ENCODE measurements at places on chromosomes 7 and 10.

- DNase-seq: no peak
Observed at GRCh38 chr10:69816521-69816920, 14.8 kb downstream of the COL13A1 start.

- no peak for DNase-seq
Observed at GRCh38 chr7:32250471-32251260, 180.5 kb upstream of the PDE1C start.

DNA sequence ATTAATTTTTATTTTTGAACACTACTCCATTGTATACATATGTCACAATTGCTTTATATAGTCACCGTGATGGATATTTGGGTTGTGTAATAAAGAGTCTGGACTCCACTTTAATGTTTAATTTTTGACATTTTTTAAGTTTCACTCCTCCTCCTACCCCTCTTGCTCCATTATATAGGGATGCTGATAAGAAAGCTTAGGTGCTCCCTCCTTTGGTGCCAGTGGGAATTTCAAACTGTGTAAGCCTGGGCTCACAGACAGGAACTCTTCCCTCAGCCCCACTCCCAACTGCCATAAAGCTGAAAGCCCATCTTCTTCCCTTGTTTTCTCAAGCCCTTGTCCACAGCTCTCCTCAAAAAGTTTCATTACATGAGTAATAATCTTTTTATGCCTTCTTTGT is 47.6 kb downstream of the TWIST1 start:
- DNase-seq: no peak

DNA sequence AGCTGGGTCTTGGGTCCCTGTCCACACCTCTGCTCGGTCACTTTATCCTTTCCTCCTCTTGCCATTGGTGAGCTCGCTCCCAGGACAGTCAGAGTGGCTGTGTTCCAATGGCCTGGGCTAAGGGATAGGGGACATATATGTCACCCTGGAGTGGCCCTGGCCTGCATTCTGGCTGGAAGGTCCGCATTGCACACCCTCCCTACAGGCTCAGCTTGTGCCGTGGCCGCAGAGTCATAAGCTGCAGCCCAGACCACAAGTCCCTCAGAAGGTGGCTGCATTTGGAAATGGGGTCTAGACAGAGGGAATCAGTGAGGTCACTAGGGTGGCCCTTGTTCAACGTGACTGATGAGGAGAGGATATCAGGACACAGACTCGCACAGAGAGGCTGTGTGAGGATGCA is 363.8 kb upstream of the SHH start:
- DNase-seq: no peak

- no peak for DNase-seq
Observed at GRCh38 chr7:81665236-81665635, 104.6 kb downstream of the HGF start.

- DNase-seq: no peak
Observed at GRCh38 chr7:15524077-15524476, 37.7 kb downstream of the AGMO start.
